ENCODE measurements at places on chromosomes 11 and 22.

DNA sequence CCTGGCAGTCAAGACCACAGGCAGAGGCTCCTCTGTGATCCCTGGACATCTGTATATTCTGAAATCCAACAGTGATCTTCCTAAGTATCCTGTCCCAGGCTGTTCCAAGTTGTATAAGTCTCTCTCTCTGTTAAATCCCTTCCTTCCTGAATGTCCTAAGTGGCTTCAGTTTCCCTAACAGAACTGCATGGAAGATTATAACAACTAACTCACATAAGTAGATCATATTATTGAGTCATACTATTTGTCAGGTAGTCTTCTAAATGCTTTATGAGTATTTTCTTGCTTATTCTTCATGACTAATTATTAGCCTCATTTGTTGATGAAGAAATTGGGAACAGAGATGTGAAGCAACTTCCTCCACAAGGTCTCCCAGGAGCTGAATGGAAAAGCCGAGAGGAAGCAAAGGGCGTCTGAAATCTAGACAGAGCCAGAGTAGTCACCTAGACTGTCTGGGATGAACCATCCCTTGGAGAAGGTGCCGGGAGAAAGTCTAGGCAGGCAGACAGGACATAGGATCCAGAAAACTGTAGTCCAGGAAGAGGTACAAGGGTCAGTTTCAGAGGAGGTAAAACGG is 93.2 kb upstream of the FAT3 start:
- no peak for DNase-seq

GRCh38 chr22:23847310-23847920 is 8.6 kb upstream of the DERL3 start:
- DNase-seq: no peak

DNA sequence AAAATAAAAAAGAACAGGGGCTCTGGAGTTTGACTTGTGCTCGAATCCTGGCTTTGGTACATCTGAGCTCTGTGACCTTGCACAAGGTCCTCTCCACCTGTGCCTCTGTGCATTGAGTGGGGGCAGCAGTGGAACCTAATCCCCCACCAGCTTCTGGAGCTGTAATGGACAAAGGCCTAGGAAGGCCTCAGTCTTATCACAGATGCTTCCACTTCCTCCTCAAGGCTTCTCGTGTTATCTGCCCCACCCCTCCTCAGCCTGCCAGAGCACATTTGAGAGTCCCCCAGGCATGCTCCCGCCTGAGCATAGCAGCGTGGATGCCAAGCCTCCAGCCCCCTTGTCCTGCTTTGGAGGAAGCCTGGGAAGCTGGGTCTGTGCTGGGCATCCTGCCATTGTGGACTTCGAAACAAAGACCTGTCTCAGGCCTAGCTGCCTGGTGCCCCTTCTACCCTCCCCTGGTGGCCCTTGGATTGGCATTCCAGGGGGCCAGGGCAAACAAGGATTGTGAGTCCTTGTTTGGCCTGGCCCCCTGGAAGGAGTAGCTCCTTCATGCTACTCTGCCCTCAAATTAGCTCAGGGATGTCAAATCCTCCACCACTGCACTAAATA is 15.0 kb downstream of the SLC35E4 start:
- DNase-seq: no peak

DNA sequence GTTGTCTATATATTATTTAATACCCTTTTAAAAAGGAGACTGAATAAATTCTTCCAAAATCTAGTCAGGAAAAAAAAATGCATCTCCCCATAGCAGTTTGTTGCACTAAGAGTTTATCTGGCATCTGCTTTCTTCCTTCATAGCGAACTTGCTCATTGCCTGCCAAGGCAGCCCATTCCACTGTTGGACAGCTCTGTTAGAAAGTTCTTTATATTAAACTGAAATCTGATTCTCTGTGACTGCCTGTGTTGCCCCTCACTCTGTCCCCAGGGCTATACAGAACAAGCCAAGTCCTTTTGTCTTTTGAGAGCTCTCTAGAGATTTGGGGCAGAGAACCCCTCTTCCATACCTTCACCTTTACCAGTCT is 3.3 kb upstream of the CHRDL2 start:
- DNase-seq: no peak

DNA sequence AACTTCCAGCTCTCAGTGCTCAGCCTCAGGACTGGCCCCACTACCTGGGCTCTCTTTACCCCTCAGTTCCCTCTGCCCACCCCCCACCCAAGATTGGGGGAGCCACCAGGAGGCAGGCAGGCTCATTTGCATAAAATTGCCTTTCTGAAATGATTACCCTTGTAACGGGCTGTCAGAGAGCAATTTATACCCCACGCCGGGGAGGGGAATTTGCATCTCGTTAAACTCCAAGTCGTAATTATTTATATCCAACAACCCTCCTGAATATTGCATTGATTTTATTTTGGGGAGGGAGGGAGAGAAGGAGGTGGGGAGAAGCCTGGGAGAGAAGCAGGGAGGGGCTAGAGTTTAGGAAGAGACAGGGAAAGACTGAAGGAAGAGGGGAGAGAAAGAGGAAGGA is 8.3 kb downstream of the NRXN2 start:
- no peak for DNase-seq

DNA sequence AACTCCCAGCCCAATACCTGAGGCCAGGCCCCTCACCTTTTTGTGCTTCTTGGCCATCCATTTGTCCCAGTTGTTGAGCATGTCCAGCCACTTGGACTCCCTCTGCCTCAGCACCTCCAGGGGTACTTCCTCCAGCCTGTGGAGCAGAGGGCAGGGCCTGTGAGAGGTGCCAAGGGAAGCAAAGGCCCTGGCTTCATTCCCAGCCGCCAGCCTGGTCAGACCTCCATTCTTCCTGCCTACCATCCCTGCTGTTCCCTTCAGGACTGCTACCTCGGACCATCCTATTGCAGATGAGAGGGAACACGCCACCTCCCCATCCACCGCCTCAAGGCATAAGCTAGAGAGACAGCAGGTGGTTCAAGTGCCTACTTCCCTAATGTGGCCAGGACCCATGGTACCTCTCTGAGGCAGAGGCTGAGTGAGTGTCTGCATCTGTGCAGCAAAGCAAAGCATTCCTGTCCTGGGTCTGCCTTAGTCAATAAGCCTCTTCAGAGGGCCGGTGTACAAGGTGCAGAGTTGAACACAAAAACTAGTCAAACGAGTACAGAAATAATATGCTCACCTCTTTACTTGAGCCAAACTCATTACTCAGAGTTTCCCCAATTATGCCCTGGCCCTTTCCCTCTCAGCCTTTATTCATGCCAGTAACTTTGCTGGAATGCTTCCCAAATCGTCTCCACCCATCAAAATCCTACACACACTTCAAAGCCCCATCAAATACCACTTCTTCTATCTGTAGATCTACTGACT is 15.4 kb upstream of the CASTOR1 start:
- DNase-seq: no peak

- DNase-seq: no peak
These were observed 559 bp downstream of the MRTFA start for GRCh38 chr22:40635940-40636379.
